Daoy (cell line): ENCODE measurements at places on chromosomes 7 and 10. TPM values are rescaled to one million over a fixed set of nuclear protein-coding genes. Genes with fewer than 3 reads are reported as not detected.
A peak's percentile ranks its signal among the peaks of the same experiment; 100 is the strongest.

The CALML5 gene
- not detected in 2 replicates for total RNA-seq

The DENND2A gene
- total RNA-seq = 5.4 and 6.5 TPM in 2 replicates

The PLEKHS1 gene
- total RNA-seq = not detected in 2 replicates

The C7orf57 gene
- 0.91 and 0.95 TPM in 2 replicates for total RNA-seq

The H2BK1 gene
- not detected in 2 replicates for total RNA-seq

The ZNF485 gene
- 2.8 and 3.7 TPM in 2 replicates for total RNA-seq

DNA sequence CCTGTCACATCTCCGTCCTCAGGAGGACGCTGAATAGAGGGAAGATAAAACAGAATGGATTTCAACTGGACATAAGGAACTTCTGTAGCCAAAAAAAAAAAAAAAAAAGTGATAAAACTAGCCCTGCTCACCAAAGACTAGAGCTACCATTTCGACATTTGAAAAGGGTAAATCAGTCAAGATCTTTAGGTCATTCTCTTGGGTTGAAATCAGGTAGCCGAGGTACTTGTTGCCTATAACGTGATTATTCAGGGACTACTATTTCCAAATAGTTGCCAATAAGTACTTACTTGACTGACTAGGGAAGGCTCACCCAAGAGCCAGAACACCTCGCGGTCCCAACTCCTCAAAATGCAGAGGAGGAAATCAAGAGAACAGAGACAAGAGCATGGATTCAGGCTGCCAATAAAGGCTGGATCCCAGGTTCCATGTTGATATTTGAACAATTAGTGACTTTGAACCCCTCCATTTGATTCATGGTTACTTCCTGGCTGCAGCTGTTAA is 2.0 kb downstream of the RHEB start:
- DNase-seq = peak; percentile 16

DNA sequence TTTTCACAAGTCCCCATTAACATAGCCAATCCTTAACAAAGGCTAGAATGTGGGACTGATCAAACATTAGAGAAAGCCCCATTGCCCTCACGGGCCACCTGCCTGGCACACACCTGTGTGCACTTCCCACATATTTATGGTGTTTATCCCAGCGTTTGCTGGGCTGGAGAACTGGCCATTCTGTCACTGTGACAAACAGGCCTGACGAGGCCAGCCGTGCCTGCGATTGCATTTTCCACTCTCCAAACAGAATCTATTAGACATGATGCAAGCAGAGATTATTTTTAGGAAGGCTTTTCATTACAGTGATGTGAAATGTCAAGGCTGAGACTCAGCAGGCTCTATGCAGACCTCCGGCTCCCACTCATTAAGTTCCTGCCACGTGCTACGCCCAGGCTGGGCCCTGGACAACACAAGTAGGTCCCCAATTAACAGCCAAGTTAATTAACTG is 20.4 kb downstream of the PTPRN2 start:
- no peak for DNase-seq

GRCh38 chr10:128069351-128070051 is 56.7 kb downstream of the MKI67 start:
- peak; percentile 63 for DNase-seq

DNA sequence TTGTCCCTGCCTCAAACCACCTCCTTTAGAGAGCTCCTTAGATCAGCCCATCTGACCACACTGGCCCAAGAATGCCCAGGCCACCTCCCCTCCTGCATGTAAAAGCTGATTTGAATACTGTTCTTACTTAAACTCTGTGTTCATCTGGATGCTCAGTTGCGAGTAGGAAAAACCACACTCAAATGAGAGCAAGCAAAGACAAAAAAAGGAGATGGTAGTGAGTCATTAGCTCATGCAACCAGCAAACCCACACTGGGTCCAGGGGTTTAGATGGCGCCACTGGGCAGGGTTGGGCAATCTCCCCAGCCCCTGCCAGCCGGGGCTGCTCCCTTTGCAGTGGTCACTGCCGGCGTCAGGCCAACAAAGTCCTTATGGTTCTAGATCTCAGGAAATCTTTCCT is 32.7 kb downstream of the TSPAN15 start:
- peak; percentile 20 for DNase-seq

- no peak for DNase-seq
Observed at GRCh38 chr7:93378131-93378760, 146.1 kb downstream of the VPS50 start.

GRCh38 chr10:130933008-130933390 is 378.5 kb downstream of the TCERG1L start:
- no peak for DNase-seq

GRCh38 chr10:13969792-13970140 is 361.0 kb downstream of the FRMD4A start:
- no peak for DNase-seq

DNA sequence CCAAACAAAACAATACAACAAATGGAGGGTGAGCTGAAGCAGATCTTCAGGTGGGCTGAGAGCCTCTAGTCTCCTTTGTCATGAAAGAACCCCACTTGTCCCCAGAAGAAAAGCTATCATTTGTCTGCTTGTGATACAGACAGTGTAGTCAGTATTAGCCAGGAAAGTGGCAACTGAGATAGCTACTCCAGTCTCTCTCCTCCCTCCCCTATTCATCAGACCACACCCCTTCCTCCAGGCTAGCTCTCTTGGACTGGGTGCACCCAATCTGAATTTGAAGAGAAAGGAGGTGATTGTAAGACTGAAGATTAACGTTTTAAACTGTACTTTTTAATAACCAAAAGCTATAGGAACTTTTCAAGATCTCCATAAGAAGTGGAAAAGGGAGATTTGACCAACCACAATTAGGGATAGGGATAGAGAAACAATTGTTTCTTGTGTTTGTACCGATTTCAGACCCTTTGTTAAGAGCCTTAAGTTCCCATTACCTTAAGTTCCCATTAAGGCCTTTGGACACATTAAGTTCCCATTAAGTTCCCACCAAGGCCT is 14.1 kb downstream of the BMPR1A start:
- no peak for DNase-seq

DNA sequence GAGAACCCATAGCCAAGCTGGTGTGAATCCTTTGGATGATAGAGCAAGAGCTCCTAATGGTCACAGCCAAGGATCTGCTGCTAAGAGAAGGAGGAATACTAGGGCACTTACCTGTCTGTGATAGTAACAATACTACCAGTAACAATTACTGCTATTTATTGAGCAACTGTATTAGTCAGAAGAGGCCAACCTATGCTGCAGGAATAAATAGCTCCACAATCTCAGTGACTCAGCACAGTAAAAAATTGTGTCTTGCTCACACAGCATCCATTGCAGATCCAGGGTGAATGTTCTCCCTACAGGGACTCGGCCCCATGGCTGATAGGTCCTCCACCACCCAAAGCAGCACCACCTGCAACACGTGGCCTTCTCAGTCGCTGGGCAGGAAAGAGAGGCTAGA is 257.6 kb upstream of the ZMIZ1 start:
- no peak for DNase-seq

DNA sequence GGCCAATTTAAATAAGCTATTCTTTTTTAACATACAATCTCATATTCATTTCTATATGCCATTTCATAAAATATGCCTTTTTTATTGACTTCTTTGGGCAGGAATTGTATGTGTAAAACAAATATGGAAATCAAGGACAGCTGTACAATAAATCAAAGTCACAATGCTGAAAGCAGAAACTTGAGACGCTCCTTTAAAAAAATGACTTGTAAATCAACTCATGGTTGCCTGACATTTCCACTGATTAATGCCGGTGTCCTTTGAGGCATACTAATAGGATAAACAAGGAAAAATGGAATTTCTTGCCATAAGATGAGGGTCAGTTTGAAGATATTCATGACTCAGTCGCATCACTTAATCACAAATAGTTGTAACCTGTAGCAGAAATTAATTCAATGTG is 247.4 kb upstream of the TEX47 start:
- DNase-seq = no peak

- no peak for DNase-seq
Observed at GRCh38 chr7:31464601-31465000, 49.3 kb upstream of the ITPRID1 start.

DNA sequence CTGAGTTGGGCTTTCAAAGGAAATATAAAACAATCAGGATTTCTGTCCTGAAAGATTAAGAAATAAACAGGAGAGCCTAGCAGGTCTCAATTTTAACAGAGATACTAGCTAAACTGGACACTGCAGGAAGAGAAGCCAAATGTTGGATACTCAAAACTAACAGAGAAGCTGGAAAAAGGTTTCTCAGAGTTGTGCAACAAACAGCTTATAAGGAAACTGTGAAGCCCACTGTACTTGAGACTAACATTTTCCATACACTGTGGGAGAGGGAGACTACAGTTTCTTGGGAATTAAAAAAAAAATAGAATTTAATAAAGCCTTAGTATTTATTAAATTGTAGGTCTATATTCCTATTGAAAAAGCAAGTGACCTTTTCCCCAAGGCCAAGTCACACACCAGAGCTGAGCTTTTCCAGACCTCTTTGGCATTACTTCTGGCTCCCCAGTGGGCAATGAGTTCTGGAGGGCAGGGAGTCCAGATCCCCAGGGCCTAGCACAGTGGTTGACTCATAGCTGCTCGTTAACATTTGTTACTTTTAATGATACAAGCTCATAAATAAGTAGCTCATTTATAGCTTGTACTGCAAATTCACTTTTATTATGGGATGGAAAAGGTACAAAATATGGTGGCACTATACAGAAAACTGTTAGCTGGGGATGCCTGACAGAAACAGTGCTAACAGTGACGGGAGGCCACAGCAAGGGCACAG is 68.3 kb downstream of the MINDY3 start:
- no peak for DNase-seq

DNA sequence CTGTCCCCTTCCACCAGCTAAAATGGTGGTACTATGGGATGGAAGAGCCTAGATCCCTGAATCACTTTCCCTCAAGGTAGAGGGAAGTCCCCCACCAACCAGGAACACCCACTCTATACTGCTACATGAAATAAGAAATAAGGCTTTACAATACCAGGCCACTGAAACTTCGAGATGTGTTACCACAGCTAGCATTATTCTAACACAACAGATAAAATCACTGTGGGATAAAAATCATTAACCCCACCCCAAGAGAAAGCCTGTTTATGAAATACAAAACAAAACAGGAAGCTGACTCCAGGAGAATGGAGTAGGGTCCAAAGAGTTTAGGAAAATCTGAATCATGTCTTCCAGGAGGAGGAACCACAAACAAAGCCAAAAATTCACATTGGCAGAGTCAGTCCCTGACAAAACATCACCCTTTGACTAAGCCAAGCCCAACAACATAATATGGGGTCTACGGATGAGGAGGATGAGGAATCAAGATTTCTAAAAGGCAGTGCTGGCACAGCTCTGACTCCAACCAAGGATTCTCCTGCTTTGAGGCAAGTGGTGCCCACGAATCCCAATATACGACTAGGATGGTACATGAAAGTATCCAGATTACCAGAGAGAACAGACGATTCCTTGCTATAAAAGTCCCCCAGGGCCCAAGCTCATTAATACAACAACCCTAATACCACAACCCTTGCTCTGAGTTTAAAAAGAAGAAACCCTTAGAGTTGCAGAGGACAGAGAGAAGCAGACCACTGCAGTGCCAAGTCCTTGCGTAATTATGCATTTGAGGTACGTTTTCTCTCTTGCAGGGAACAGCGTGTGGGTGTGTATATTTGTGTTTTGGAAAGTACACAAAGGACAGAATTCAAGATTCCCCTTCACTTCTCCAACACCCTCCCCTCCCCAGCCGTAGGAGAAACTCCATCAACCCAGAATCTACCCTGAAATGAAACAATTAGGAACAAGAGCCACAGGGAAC is 23.7 kb downstream of the XPNPEP1 start:
- DNase-seq = no peak

DNA sequence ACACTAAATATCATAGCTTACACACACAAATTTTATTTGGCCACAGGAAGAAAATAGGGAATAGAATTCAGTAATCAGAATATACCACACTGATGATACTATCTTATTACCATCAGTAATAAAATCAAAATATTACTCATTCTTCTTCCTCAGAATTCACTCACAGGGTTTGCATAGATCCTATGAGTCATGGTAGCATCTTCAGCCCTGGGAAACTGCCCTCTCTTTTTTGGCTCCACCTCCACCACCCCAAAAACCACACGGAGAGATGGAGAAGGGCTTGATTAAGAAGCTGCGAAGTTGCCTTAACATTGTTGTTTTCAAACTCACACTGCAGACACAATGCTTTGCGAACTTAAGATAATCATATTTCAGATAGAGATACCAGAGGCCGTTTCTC is 154.1 kb upstream of the AHR start:
- peak; percentile 51 for DNase-seq
